Stimulated activated CD4-positive, alpha-beta T cell treated with anti-CD3 and anti-CD28 coated beads, TNF-alpha, amount 100 ng/mL, for 4 hours (primary cell): ENCODE measurements at places on chromosomes 1 and 21.
A peak's percentile ranks its signal among the peaks of the same experiment; 100 is the strongest.

- DNase-seq: no peak
Observed at GRCh38 chr1:48450505-48450904, 21.5 kb downstream of the SPATA6 start.

DNA sequence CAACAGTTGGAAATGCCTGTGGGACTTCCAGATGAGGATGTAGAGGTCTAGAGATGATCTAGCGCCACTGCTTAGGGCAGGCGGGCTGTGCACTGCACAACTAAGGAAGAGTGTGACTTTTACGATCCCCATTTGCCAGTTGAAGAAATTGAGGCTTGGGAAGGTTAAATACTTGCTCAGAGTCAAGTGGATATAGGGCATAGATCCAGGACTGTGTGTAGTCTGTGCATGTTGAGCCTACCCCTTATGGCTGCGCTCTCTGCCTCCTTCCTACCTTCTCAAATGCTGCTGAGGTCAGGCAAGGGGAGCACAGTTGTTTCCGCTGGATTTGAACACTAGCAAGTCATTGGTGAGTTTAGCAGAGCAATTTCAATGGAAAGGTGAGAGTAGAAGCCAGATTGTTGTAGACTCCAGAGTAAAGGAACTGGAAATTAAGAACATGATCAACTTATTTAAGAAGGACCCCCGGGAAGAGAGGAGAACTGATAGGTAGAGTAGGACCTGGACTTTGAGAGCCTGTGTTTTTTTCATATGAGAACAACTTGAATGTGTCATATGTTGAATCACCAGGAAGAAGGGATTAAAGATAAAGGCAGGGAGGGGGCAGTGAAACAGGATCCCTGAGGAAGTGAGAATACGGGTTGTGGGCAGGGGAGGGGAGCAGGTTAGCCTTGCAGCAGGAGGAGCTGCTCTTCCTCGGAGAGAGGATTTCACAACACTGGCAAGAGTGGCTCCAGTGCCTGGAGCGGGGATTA, 2.7 kb downstream of the CAPN2 start:
- DNase-seq: no peak

DNA sequence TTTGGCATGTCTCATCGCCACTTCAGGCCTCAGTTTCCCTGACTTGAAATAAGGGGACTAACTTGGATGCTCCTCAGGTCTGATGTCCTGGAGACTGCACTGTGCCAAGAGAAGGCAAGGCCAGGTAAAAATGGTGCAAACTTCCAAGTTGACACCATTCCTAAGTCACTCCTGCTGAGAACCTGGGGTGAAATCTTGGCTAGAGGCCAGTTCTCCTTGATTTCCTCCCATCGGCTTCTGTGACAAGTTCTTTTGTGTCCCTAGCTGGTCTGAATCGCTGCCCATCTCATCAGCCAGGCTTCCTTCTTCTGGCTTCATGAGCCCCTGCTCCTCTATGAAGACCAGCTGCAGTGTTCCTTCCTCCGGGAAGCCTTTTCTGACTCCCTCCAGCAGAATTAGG, 48.6 kb upstream of the ID3 start:
- DNase-seq: no peak

GRCh38 chr21:25563361-25564116, 43.7 kb downstream of the MRPL39 start:
- DNase-seq: no peak

GRCh38 chr1:217703326-217703725, 72.2 kb downstream of the SPATA17 start:
- DNase-seq: no peak

DNA sequence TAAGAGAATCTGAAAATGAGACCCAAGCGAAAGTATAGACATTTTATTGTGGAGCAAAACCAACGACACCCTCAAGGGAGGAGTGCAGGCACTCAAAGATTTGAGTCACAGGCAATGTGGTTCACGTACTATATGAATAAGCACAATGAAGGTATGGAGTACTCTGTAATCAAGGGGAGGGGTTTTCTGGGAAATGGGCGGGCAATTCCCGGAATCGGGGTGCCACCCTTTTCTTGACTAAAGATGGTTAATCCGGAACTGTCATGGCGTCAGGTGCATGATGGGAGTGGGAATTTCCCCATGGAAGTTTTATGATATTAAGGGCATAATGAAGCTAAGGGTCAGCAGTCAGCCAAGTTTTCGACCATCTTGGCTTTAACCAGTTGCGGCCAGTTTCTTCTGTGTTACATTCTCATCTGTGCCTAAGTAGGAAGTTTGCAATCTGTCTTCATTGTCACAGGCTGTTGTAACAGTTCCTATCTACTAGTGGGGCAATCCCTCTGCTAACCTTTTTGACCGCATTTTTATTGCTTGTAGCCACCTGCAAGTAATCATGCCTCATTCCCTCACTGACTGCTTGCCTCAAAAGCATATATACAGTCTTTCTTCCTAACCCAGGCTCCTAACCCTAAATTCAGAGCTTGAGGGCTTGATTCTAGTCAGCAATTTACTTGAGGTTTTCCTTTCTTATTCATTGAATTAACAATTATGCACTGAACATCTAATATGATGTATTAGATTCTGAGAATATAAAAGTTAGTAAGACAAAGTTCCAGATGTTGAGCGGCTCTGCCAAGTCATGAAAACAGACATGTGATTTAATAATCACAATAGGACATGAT, 775 bp upstream of the AIM2 start:
- DNase-seq: peak; percentile 85

DNA sequence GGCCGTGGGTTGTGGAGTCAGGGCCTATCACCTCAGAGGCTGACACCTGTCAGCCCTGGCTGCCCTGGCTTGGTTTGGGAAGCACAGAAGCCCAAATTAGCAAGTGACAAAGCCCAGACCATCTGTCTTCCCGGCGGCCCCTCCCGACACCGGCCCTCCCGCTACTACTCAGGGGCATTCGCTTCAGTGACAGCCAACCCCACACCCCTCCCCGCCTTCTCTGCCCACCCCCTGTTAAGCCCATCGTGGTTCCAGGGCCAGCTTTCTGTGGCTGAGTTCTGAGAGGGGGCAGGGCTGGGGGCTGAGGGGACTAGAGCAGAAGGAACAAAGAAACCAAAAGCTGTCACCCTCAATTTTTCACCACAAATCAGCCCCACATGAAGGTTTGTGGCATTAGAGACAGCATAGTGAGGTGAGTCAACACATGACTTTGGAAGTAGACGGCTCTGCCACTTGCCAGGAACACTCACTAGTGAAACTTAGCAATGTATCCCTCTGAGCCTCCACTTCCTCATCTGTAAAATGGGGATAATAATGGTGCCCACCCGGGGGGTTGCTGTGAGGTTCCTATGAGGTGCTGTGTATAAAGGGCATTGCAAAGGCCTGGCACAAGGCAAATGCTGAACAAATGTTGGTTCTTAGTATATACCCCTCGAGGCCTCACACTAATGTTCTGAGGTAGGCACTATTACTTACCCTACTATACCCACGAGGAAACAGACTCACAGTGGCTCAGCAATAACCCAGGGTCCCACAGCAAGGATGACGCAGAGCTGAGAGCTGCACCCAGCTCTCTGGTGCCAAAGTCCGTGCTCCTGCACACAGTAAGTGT, 5.2 kb upstream of the TNNI1 start:
- no peak for DNase-seq

GRCh38 chr1:4670265-4670664, 15.9 kb downstream of the AJAP1 start:
- no peak for DNase-seq

DNA sequence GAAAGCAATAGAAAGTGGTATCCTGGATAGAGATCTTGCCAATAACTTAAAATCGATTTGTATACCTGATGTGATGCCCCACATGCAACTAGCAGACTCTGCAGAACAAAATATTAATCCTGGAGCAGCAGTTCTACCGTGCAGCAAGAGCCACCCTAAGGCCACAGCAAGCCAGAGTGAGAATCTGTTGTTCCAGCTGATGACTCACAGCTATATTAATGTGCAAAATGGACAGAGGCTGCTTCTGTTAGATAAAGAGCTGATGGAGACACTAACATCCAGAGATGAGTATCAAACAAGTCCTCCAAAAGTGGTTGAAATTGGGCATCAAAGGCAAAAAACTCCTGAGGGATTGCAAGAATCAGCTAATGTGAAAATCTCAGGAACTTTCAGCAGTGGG, 127.8 kb downstream of the MACF1 start:
- no peak for DNase-seq
